ENCODE measurements at places on chromosomes 2 and 18. TPM values are rescaled to one million over a fixed set of nuclear protein-coding genes. Genes with fewer than 3 reads are reported as not detected.

LNPK gene
- 25.7 TPM for polyA plus RNA-seq

DNA sequence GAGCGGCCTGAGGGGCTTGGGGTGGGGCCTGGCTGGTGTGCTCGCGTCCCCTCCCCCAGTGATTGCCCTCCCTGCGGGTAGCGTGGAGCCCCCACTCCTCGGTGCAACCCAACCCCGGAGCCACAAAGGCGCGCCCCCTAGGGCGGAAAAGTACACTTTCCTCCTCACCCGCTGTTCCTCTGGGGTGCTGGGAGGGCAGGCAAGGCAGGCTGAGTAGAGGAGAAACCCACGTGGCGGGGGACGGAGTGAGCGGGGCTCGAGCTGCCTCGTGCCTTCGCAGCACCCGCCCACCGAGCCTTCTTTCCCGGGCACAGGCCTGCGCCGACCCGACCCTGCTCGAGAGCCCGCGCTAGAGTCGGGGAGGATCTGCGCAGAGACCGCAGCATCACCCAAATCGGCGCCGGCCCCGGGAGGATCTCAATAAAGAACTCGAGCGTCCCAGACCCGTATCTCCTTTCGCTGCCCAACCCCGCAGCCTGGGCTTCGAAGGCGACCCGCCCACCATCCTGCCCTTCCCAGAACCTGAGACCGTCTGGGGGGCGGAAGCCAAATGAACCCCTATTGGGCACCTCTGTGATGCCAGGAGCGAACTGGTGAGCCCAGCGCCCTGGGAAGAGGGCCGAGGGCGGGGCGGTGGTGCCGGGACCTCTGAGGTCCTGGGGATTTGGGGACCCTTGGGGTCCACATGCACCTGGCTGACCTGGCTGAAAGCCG lies 1.5 kb downstream of the UCN start:
- no peak for DNase-seq

DNA sequence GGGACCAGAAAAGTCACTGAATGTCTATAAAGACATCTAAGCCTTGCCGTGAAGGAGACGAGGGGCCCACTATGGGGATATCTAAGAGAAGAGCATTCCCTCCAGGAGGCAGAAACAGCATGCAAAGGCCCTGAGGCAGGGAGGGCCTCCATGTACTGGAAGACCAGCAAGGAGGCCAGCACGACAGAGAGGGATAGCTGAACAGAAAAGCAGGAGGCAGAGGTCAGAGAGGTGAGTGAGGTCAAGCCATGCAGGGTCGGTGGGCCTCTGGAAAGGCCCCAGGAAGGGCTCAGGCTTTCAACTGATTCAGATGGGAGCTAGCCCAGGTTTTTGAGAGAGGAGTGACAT lies 5.7 kb downstream of the TRABD2A start:
- DNase-seq, result no peak

GRCh38 chr18:62418258-62418657 lies 93.1 kb downstream of the TNFRSF11A start:
- DNase-seq, result no peak

DNA sequence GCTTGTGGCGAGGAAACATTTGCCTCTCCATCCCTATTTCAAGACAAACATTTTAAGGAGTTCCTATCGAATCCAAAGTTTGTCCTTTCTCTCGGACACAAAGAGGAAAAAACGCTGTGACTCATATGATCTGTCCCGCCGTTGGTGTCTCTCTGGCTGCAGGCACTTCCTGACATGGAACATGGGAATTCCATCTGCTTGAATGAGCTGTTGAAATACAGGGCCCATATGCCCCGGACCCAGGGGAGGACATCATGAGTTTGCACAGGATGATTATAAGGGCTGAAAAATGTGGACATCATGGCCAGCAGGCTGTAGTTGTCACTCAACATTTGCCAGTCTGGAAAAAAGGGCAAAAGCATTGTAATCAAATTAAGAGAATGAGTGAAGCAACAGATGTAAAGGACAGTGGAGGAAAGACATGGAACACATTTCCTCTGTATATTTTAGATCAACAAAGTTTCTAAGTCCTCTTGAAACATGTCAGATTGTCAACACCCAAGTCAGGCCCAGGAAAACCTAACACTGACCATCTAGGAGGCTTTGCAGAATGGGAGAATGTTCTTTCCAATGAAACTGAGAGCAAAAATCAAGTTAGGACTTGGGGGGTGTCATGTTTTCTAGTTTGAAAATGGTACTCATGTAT lies 103.2 kb upstream of the SMIM21 start:
- DNase-seq, result no peak
